ENCODE measurements at places on chromosomes 2 and 18.

- DNase-seq = no peak
Observed at GRCh38 chr2:202035089-202035940, 1.7 kb downstream of the FZD7 start.

DNA sequence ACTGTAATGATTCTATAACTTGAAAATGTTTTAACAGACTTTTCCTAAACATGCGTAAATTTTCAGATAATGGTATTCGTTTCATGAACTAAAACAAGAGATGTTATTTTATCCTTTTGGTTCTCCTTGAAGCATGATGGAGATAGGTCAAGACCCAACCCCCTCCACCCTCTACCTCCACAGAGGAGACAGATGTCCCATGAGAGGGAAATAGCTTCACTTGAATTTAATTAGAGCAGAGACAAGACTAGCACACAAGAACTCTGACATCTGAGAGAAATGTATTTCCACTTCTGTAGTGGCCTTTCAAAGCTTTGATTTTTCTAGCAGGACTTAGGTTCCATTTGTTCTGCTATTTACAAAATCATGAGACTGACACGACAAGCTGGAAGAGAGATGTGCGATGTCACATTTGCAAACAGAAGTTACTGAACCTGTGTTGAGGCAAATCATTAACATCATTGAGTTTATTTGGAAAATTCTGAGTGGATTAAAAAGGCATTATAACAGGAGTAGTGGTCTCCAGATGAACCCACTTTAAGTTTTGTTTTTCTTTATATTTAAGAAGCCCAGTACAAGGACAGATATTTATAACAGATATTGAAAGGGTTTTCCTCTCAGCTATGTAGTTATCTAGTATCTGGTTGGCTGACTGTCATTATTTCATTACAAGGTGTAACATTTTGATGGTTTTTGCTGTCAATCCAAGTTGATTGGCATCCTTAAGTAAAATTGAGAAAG is 276.2 kb downstream of the ASXL3 start:
- no peak for DNase-seq

DNA sequence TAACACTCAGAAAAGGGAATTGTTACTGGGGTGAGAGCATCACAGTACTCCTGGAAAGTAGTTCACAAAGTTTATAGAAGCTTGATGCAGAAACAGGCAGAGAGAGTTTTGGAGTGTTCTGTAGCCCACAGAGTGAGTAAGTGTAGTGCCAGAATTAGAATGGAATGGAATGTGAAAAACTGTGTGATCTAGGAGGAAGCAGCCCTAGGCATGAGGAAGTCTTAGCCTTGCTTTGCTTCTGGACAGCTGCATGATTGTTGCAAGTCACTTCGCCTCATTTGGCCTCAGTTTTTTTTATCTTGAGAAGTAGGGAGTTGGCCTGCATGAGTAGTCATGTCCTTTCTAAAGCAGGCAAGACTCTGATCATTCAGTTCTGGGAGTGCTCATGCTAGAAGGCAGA is 10.9 kb downstream of the SERPINB12 start:
- DNase-seq = no peak

DNA sequence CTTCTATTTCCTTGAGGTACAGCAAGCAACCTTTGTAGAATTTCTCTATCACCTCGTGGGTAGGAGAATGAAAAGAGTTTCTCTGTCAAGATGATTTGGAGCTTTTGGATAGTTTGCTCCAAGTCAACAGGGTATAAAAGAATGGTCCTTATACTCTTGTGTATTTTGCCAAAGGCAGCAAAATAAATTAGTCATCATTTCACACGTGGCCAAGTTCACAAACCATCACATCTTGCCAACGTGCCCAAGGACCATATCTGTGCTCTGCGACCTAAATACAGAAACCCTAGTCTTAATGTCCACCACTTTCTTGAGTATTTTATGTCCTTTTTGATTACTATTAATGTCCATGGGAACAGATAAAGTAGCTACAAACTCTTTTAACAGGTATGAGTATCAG is 262.9 kb downstream of the AFF3 start:
- DNase-seq = no peak

DNA sequence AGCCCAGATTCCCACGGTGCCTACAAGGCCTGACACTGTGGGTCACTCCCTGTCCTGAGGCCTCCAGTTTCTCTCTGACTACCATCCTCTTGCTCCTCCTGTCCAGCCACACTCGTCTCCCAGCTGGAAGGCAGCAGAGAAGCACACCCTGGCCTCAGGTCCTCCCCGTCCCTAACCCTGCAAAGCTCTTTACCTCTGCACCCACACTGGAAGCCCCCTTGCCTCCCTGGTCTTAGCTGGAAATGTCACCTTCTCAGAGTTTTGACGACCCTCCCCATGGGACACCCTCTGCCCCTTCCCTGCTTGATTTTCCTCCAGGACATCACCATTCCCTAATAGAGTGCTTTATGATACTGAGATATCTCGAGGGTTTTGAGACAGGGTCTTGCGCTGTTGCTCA is 10.6 kb downstream of the RNU2-63P start:
- DNase-seq = no peak

DNA sequence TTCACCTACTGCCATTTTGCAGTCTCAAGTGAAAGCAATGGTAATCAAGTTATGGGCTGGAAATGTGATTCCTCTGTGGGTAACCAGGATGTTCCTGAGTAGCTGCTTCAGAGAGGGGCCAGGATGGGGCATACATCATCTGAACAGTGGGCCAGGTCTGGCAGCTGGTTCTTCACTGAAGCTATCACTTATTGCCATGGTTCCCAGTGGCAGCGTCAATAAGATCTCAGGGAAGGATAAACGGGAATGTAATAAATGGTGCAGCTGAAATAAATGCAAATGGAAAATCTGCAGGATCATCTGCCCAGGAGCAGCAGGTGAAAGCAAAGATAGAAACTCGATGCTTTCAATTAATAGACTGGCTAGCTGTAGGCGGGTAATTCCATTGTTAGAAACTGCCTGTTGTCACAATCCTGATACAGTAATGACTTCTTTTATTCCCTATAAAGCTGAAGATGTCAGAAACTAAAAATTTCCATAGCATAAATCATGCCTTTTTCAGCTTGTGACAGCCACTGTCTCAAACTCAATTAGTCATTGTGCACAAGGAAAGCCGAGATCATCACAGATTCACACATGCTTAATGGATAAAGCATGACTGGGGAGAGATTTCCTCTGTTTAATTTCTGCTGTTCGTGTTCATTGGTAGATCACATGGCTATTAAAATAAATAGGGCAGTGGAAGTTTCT is 56.2 kb upstream of the CCDC85A start:
- DNase-seq = no peak

DNA sequence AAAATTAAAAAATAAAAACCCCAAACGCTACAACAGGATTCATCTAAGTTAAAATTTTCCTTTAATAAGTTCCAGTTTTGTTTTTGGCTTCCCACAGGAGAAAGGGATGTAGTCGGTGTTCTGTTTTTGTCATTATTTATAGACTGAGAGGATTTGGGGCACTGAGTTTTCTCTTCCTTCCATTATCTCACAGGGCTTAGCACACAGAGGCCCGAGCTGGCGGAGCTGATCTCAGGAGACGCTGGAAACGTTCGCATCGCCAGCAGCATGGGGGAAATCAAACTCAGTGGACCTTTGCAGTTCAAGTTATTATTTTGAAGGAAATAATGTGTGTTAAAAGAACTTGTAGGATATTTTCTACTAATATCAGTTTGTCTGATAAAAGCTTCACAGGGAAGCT is 669.7 kb upstream of the SALL3 start:
- DNase-seq = no peak

DNA sequence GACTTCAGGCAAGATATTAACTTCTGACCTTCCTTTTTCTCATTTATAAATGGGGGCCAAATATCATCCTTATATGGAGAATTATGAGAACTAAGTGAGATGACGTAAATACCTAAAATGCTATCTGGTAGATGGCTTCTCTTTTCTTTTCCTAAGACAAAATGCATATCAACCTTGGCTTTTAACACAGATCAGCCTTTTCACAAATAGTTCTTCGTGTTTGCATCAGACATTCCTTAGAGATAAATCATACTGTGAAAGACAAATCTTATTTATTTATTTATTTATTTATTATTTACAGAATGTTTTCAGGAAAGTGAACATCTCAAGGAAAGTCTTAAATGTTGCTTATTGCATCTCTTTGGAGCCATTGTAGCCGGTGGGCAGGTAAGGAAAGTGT is 62.8 kb downstream of the NBEAL1 start:
- no peak for DNase-seq

DNA sequence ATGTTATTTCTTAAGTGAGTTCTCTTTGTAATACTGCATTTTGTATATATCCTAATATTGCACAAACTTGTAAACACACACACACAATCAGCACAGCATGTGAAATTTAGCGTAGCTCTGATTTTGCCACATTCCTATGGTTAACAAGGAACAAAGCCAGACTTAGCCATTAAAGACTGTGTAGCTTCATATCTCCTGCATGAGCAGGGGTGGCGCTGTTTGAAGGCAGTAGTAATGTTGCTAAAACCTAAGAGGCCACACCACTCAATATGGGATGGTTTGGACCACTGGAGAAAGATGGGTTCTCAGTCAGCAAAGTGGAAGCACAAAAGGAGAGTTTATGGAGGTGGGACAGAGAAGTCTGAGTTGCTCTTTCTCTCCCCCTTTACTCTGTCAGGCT is 61.1 kb upstream of the RND3 start:
- DNase-seq = no peak

DNA sequence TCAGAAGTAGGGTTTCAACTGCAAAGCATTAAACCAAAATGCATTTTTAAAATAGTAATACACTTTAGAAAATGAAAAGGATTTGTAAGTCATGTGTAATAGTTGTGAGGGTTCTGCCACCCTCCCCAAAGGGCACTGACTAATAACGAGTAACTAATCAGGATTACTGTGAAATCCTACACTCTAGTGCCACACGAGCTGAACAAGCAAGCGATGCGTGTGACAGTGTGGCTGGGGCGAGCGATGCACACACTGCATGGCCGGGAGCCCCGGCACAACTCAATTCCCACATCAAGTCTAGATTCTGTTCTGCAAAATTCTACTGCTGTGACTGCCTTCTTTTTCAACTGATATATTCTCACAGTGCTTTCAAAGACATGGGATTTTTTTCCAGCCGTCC is 156.4 kb downstream of the SEPTIN10 start:
- no peak for DNase-seq

GRCh38 chr2:26396734-26397298 is 4.9 kb upstream of the DRC1 start:
- no peak for DNase-seq

DNA sequence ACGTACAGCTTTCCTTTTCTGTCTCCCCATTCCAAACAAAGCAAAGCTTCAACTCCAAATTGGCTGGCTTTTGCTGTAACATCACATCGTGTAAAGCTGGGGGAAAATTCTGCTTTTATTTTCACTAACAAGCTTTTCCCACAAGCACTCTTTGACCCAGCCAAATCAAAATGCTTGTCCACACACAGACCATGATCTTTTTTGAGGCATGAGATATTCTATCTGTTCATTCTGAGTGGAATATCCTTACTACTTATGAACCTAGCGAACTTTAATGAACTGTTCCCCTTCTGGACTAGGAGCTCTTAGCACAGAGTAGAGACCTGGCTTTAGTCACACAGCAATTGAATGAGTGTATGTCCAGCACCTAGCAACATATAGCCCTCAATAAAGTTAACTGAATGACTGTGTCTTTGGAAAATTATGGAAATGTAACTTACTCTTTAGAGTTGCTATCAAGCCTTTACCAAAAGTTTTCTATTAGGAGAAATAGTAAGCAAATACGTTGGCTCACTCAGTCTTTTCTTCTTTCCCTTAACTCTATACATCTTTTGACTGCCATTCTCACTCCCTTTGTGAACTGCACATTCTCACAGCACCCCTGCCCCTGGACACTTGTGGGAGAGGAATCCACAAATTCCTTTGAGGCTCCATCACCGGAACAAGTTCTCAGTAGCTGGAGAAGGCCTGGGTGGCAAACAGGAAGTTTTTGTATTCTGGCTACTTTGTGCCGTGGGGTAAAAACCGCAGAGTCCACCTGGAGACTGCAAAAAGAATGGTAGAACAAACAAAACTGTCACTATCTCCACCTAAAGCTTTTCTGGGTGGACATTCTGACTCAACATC is 1.3 kb upstream of the UBE2E3 start:
- DNase-seq = no peak

- DNase-seq = no peak
Observed at GRCh38 chr18:59918320-59918755, 18.5 kb downstream of the PMAIP1 start.
